ENCODE measurements at places on chromosomes 13 and 19.

DNA sequence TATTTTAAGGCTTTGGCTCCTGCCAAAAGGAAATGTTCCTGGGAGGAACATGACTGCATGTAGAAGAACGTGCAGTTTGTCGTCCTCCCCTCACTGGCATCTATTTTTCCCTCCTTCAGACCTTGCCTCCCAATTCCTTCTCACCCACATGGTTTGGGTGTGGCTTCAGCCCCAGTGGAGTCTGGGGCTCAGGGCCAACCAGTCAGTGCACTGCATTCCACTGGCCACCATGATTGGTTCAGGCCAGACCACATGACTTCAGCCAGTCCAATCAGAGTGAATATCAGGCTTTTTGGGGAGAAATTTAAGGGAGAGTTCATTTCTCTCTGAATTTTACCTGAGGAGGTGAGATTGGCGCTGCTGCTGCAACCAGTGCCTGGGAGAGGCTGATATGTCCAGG, 171.6 kb downstream of the ZIC5 start:
- DNase-seq: no peak

- DNase-seq: no peak
These were observed 250.3 kb upstream of the OBI1 start for GRCh38 chr13:78909276-78909675.

DNA sequence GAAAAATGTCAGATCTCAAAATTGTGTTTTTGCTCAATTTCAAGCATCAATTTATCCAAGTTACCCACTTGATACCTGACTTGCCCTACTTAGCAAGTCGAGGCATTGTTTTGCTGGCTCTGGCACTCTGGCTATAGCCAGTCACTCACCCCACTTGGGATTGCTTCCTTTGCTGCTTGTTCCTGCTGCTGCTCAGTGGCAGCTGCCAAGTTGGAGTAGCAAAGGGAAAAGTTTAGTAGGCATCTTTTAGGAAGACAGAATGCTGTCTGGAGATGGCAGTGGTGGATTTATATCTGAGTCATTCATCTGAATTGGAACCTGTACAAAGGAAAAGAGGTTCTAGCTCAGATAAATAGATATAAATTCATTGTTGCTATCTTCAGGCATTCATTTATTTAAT, 41.2 kb downstream of the PCCA start:
- DNase-seq: no peak

DNA sequence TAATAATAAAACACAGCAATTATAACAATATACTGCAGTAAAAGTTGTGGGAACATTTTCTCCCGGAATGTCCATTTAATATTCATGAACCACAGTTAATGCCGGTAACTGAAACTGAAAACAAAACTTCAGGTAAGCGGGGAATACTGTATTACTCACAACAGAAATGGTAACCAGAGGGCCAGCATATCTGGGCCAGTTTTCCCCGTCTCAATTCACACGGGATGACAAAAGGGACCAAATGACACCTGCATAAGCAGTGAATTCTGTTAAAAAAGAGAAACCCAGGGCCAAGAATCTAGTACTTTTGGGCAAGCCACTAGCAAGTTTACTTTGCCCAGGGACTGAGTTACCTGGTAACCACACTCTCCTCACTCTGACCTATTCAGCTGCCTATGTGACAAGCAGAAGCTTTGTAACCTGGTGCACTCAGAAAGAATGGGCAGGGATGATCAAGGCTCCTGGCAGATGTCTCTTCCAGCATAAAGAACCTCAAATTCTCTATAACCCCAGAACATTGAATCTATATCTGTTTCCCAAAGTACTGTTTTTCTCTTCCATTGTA, 1171.2 kb downstream of the DIAPH3 start:
- DNase-seq: no peak

- DNase-seq: no peak
These were observed 38.3 kb downstream of the AP1M1 start for GRCh38 chr19:16235811-16236652.

DNA sequence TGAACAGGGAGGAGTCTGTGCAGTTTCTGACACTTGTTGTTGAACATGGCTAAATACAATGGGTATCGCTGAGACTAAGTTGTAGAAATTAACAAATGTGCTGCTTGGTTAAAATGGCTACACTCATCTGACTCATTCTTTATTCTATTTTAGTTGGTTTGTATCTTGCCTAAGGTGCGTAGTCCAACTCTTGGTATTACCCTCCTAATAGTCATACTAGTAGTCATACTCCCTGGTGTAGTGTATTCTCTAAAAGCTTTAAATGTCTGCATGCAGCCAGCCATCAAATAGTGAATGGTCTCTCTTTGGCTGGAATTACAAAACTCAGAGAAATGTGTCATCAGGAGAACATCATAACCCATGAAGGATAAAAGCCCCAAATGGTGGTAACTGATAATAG, 16.1 kb downstream of the CEACAM6 start:
- no peak for DNase-seq

GRCh38 chr13:80923907-80924306, 583.0 kb upstream of the SPRY2 start:
- no peak for DNase-seq

GRCh38 chr13:68056816-68057710, 826.9 kb upstream of the PCDH9 start:
- DNase-seq: no peak

GRCh38 chr13:40476175-40476958, 190.1 kb downstream of the FOXO1 start:
- DNase-seq: peak; percentile 49

- no peak for DNase-seq
These were observed 48.6 kb downstream of the SCEL start for GRCh38 chr13:77584106-77584505.

DNA sequence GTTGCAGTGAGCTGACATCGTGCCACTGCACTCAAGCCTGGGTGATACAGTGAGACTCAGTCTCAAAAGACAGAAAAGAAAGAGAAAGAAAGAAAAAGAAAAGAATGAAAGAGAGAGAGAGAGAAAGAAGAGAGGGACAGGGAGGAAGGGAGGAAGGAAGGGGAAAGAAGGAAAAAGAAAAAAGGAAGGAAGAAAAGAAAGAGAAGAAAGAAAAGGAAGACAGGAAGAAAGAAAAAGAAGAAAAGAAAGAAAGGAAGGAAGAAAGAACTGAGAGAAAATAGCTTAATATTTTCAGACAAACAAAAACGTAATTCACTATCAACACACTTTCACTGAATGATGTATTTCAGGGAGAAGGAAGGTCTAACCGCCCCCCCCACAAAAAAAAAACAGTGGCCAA, 39.3 kb downstream of the ESD start:
- DNase-seq: no peak

- peak; percentile 28 for DNase-seq
These were observed 139.4 kb upstream of the TSC22D1 start for GRCh38 chr13:44715287-44716230.

- DNase-seq: no peak
These were observed 14.4 kb upstream of the FBN3 start for GRCh38 chr19:8163759-8164158.

DNA sequence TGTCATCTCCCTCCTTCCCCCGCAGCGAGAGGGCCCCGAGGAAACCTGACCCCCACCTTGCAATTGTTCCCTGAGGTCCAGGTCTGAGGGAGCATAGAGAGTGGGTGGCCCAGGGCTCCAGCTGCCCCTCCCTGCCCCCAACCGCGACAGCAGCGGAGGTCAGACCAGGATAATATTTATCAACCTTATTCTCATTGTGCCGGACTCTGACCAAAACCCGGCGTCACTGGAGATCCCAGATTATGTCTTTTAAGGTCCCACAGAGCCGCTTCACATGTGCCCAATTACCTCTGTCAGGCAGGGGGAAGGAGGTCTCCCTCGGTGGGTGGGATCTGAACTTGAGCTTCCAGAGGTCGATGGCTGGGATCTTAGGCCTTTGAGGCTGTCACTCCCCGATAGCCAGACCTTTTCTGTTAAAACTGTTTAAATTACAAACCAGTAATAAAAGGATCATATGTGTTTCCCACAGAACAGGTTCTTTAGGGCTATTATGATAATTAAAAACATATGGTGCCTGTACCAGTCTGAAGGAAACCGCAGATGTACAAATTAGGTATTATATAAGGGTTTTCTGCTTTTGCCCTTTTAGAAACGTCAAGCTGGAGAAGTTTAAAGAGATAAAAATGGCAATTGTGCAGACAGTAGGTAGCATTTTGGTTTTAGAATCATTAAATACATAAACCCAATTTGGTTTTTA, 195.5 kb downstream of the ZNF536 start:
- no peak for DNase-seq

- DNase-seq: no peak
These were observed 21.1 kb upstream of the POMP start for GRCh38 chr13:28637714-28638355.

GRCh38 chr13:49472186-49472585, 23.6 kb upstream of the PHF11 start:
- no peak for DNase-seq

DNA sequence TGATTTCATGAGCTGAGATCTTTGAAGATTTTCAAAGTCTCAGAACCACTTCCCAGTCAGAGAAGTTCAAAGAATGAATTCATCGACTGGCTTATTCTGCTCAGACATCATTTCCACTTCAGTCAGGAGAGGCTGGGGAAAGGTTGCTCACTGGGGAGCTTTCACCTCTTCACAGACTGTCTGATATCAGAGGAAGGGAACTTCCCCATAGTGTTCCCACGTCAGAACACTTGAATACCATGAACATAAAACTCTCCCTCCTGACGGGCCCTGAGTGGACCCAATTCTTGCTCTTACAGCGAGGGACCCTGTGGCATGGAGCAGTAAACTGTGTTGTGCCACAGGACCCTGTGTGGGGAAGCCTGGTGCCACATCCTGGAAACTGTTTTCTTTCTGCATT, 492.6 kb downstream of the COG6 start:
- no peak for DNase-seq

GRCh38 chr19:8423817-8424223, 10.7 kb downstream of the MARCHF2 start:
- DNase-seq: peak; percentile 92

DNA sequence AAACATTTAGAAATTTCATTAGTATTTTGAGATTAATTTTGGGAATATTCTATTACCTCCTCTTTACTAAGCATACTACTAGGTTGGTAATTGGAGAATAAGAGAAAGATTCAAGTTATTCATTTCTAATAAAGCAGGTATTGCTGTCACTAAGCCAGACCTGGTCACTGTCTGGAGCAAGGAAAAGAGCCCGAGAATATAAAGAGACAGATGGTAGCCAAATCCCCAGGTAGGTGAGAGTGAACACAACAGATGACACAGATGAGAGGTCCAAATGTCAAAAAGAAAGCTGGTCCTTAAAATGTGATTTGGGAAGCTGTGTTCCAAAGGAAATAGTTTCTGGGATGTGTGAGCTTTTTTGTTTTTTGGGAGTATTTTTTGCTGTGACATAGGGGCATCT, 128.6 kb downstream of the ZNF100 start:
- DNase-seq: no peak

- DNase-seq: peak; percentile 35
These were observed 18.9 kb upstream of the ZSCAN5A start for GRCh38 chr19:56333506-56333905.

DNA sequence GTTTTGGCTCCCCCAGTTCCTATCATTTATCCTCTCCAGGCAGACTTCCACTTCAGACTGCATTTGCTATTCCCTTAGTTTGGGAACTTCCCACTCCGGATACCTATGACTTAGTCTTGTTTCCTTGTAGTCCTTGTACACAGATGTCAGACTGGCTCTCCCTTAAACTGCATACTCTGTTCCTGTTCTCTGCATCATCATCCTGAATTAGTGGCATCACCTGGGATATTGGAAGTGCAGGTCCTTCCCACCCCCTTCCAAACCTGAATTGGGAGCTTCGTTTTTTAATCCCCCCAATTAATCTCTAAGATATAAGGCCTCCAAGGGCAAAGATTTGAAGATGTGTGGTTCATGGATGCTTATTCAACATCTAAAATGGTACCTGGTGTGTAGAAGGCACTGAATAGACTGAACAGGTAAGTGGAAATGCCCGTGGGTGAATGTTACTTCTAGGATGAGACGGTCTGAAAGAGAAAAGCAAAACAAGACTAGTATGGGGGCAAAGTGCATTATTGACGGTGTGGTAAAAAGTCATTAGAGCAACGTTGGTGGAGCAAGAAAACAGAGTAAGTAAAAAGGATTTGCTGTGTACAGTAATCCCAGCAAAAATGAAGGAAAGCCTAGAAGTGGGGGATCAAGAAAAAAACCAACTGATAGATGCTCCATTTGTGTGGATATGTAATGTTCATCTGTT, 9.6 kb downstream of the MIR17HG start:
- no peak for DNase-seq

GRCh38 chr13:44280456-44280855, 93.2 kb upstream of the SERP2 start:
- no peak for DNase-seq

- no peak for DNase-seq
These were observed 184.0 kb downstream of the SLC7A1 start for GRCh38 chr13:29411481-29411880.

GRCh38 chr19:13640611-13641010, 123.7 kb upstream of the MRI1 start:
- DNase-seq: no peak

DNA sequence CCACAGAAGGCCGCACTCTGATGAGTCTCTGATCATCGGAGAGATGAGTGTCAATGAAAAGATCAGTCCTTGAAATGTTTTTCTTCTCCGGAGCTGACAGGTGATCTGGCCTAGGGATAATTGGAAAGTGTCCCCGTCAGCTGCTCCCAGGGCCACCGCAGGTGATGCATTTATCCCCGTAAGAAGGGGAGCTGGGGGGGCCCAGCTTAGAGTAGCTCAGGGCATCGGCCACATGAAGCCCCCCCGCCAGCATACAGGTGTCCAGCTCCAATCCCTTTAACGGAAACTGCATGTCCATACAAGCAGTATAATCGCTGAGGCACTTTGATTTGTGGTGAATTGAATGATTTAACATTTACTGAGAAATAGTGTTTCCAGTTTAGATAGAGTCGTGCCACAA, 27.7 kb downstream of the ATP4B start:
- no peak for DNase-seq

DNA sequence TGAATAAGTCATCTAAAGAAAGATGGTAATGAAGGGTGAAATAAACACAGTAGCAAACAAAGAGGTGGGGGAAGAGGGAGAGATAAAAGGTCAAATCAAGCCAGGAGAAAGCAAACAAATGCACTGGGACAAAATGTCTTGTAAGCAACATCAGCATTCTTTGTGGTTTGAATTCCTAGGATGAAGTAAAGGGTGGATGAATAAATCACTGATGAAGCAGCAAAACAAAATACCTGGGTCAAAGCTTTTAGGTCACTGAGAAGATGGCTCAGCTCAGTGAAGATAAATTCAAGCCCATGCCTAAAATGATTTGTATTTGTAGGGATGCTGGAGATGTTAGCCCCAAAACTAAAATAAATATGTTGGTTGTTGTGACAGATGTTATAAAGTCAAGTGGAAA, 86.5 kb upstream of the FBXL3 start:
- DNase-seq: no peak

All from AG09309 (cell line).